ENCODE measurements at places on chromosomes 2 and 18. TPM values are rescaled to one million over a fixed set of nuclear protein-coding genes. Genes with fewer than 3 reads are reported as not detected.

TCF23 gene
- not detected for total RNA-seq

BMP10 gene
- total RNA-seq, result 0.19 TPM

CYP27C1 gene
- total RNA-seq, result 2.4 TPM

- DNase-seq, result no peak
Measured at GRCh38 chr2:64745562-64745961, 91.8 kb upstream of the SERTAD2 start.

DNA sequence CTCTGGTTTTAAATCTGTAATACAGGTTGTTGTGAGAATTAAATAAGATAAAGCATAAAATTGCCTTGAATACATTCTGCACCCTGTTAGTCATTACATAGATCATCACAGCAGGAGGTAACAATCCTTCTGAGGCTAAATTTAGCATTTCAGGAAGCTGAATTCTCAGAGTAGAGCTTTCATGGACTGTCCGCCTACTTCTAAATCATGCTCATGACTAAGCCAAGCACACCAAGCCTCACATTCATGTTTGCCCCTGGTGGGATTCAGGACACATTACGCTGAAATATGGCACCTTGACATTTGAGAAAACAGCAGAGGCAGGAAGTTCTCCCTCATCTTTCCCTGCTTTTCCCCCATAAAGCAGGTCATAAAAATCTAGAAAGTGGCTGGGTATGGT is 16.6 kb upstream of the PIK3C3 start:
- no peak for DNase-seq

DNA sequence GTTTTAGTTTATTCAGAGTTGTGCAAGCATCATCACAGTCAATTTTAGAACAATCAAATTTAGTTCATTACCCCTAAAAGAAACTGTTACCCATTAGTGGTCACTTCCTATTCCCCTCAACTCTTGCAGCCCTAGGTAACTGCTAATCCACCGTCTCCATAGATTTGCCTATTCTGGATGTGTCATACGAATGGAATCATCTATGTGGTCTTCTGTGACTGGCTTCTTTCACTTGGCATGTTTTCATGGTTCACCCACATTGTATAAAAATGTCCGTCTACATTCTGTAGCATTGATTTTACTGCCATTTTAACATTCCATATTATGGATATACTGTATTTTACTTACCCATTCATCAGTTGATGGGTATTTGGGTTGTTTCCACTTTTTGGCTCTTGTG is 5.3 kb upstream of the CEP68 start:
- DNase-seq, result no peak

GRCh38 chr18:12049978-12050811 is 43.4 kb upstream of the ANKRD62 start:
- peak; percentile 11 for DNase-seq

GRCh38 chr2:95165030-95165370 is 609 bp upstream of the ZNF2 start:
- no peak for DNase-seq

- no peak for DNase-seq
Measured at GRCh38 chr2:240435457-240435947, at the start of gene GPC1. Gene GPC1, plus strand, starts transcription at chr2:240435663. Its CDS starts 256 bp downstream, at chr2:240435919.

DNA sequence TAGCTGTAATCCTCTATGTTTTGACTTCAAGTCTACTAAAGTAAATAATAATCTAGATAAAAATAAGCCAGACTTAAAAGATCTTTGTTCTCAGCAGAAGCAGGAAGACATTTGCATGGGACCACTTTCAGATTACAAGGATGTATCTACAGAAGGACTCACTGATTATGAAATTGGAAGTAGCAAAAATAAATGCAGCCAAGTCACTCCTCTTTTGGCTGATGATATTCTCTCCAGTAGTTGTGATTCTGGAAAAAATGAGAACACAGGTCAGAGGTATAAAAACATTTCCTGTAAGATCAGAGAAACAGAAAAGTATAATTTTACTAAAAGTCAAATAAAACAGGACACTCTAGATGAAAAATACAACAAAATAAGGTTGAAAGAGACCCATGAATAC is 338.4 kb downstream of the ZNF804A start:
- no peak for DNase-seq

- DNase-seq, result no peak
Measured at GRCh38 chr2:223950448-223951347, 5.6 kb upstream of the WDFY1 start.
